ENCODE measurements at places on chromosomes 5 and 9.
A peak's percentile ranks its signal among the peaks of the same experiment; 100 is the strongest.

- no peak for DNase-seq
These were observed 29.9 kb upstream of the MED10 start for GRCh38 chr5:6408260-6408596.

GRCh38 chr5:168681556-168682183 lies 102.5 kb upstream of the PANK3 start:
- peak; percentile 80 for DNase-seq

GRCh38 chr9:38000332-38000731 lies 68.7 kb downstream of the SHB start:
- no peak for DNase-seq

DNA sequence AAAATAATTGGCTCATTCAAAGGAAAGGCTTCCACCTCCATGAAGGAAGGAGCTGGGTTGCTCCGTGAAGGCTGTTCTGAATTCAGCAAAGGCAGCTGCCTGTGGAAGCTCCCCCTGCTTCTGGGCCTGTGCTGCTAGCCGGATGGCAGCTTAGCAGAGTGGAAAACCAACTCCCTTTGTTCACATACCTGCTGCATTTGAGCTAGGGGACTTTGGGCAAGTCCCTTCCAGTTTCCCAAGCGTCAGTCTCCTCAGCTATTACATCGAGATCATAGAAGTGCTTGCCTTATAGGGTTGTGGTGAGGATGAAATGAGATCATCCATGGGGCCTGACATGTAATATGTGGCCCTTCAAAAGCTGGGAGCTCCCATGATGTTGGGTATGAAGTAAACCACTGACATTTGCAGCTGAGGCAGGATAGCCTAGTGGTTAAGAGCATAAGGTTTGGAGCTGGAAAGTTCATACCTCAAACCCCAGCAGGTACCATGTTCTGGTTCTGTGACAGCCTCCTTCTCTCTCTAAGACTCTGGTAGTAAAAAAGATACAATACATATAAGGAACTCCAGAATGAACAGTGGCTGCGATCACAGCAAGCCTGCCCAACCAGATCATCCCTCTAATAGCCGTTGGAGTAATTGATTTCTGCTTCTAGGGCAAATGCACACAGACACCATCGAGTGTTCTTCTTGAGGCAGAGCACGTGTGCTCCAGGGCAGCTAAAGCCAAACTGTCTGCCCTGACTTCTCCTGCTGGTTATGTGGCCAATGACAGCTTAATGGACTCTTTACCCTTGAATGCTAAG lies 11.0 kb upstream of the DENND1A start:
- no peak for DNase-seq

- no peak for DNase-seq
These were observed 136.9 kb downstream of the OLFM1 start for GRCh38 chr9:135224286-135224877.

GRCh38 chr5:95048628-95049027 lies 236.3 kb downstream of the MCTP1 start:
- no peak for DNase-seq

GRCh38 chr5:32462618-32463017 lies 18.1 kb upstream of the ZFR start:
- peak; percentile 70 for DNase-seq

GRCh38 chr5:33696411-33696810 lies 195.4 kb downstream of the ADAMTS12 start:
- DNase-seq: no peak
